CD4-positive, alpha-beta T cell treated with Interleukin-4 for 4 hours (primary cell): ENCODE measurements at places on chromosomes 6 and 20.

- no peak for DNase-seq
These were observed 7.5 kb upstream of the IFNGR1 start for GRCh38 chr6:137226697-137227096.

DNA sequence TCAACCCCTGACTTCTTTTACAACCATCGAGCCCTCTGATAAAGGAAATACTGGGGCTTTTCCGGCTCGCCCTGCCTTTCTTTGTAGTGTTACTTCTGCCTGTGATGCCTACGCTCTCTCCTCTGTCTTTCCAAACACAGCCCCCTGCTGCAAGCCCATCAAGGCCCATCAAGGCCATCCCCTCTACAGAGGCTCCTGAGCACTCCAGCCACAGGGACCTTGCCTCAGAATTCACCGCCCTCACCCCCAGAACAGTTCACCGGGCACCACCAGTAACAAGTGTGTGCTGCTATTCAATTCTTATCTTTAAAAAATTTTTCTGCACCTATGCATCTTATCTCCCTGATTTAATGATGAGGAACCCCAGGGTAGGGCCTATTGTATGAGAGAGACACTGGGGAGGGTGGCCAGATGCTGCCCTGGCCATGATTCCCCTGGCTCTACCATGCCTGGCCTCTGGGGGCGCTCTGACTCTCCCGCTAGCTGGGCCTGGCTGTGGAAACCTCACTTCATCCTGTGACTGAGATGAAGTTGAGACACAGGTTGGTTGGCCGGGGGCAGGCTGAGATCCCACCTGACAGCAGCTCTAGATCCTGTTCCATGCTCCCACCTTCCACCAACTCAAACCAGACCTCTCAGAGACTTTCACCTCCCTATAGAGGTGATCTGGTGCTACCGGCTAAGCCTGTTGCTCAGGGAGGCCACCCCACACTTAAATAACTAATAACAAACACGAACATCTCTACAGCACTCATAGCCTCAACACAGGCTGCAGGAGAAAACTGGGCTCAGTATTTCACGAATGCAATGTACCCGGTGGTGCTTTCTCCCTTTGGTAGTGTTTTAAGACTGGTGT lies 19.2 kb upstream of the GLP1R start:
- DNase-seq = peak; percentile 5

- no peak for DNase-seq
These were observed 94.6 kb upstream of the MAN1A1 start for GRCh38 chr6:119443993-119444641.

- no peak for DNase-seq
These were observed 445.0 kb upstream of the CHD6 start for GRCh38 chr20:42063141-42063540.

GRCh38 chr6:154404791-154405400 lies 48.3 kb upstream of the IPCEF1 start:
- DNase-seq = no peak
